ENCODE measurements at places on chromosomes 3 and 15. TPM values are rescaled to one million over a fixed set of nuclear protein-coding genes. Genes with fewer than 3 reads are reported as not detected.

DNA sequence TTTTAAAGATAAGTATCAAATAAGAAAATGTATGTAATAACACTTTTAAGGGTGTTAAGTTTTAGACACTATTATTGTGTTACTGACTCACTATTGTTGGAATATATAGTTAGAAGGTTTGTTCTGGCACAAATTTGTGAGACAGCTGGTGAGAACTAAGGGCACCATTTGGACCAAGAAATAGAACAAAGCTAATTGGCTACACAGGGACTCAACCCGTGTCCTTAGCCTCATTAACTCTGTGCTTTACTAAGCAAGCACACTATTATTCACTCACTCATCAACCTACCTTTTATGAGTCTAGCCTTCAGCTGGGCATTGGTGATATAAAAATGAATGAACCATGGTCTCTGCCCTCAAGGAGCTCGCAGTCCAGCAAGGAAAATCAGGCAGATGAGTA lies 4.1 kb upstream of the UNC13C start:
- no peak for DNase-seq

Gene PAK6
- polyA plus RNA-seq, result not detected

GRCh38 chr3:24650839-24651238 lies 156.2 kb upstream of the THRB start:
- no peak for DNase-seq

- DNase-seq, result peak; percentile 30
Measured at GRCh38 chr3:73710340-73710739, 85.6 kb upstream of the PDZRN3 start.

Gene COL6A5
- not detected for polyA plus RNA-seq

DNA sequence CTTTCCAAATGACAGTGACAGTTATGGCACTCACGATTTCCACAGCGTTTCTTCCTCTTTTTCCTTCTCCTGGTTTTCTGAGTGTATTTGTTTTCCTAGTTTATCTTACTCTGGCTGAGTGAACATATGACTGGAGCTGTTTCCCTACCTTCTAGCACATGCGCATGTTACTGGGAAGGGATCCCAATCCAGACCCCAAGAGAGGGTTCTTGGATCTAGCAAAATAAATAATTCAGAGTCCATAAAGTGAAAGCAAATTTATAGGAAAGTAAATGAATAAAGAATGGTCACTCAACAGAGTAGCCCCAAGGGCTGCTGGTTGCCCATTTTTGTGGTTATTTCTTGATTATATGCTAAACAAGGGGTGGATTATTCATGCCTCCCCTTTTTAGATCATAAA lies 23.8 kb downstream of the METTL6 start:
- DNase-seq, result no peak

DNA sequence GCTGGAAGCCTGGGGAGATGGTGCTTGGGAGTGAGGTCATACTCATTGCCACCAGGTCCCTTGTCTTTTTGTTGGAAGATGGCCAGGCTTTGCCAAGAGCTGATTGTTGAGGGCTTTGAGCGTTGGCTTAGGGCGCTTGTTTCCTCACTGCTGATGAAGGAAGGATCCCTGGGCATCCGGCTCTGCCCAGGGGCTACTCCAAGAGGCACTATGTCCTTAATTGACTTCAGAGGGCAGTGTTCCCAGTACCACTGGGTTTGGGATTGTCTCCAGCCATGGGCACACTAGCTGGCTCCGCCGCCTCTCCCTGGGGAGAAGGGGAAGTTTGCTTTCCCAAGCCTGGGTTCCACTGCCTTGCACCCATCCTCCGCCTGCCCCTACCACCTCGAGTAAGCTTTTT lies 57.2 kb upstream of the RGMA start:
- DNase-seq, result no peak

- DNase-seq, result no peak
Measured at GRCh38 chr3:10726787-10727186, 89.2 kb upstream of the SLC6A11 start.

Gene DAPK2
- polyA plus RNA-seq, result 5.8 TPM

GRCh38 chr15:77826006-77826695 lies 193.4 kb upstream of the LINGO1 start:
- no peak for DNase-seq

GRCh38 chr3:113132571-113132996 lies 78.8 kb upstream of the BOC start:
- peak; percentile 68 for DNase-seq

DNA sequence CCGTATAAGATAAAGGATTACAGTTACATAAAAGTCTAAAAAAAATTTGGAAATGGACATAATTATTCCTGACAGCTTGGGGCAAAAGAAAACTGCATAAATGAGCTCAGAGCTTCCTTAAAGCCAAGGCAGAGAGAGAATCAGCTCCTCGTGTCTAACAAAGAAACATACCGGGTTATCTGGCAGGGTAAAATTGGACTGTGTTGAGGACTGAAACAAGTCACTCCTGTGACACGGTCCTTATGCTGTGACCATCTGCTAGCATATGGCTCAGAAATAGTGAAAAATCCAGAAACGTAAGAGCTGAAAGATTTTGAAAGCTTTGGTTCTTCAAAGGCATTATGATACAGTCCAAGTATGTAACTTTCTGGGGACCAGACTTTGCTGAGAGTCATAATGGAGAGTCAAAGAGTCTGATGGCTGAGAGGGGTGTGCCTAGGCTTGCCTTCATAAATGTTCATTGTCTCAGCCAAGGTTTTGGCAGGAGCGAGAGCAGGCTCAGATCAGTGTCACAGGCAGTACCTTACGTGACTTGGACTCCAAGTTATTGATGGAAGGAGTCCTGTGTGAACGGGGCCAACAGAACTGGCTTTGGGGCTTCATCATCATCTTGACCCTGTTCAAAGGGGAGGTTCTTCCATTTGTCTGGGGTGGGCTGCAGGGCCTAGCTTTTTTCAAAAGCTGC lies 12.5 kb downstream of the MAP6D1 start:
- no peak for DNase-seq

DNA sequence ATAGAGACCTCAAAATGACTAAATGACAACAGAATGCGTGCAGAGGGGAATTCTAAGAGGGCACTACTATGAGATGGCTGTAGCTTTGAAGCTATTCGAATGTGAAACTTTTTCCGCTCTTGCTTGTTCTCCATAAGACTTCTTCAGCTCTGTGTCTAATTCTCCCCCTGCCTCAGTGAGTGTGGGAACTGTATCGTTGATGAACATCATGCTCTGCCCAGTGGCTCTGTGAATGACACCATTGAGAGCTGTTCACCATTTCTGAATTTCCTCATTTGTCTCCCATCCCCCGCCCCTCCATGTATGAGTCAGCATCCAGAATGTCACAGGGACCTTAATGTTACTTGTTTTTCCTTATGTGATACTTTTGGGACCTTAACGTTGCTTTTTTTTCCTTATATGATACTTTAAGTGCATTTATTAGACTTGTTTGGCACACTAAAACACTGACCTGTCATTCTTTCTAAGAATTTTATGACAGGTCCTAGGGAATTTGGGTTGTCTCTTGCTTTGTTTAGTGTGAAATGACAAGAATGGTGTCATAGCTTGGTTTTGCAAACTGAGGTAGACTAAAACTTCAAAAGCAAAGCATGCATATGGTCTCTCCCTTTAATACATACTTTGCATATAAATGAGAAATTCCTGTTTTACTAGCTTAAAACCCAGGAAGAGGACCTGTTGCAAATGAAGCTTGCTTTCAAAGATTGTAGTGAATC lies 99.6 kb downstream of the FNDC3B start:
- DNase-seq, result peak; percentile 56

DNA sequence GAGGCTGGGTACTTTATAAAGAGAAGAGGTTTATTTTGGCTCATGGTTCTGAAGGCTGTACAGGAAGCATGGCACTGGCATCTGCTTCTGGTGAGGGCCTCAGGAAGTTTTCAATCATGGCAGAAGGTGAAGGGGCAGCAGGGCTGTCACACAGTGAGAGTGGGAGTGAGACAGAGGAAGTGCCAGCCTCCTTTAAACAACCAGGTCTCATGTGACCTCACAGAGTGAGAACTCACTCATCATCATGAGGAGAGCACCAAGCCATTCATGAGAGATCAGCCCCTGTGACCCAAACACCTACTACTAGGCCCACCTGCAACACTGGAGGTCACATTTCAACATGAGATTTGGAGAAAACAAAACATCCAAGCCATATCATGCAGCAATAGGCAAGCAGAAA lies 9.3 kb upstream of the RFTN1 start:
- DNase-seq, result no peak

- peak; percentile 74 for DNase-seq
Measured at GRCh38 chr15:74134387-74135027, 4.1 kb downstream of the ISLR2 start.

- no peak for DNase-seq
Measured at GRCh38 chr3:6039971-6040370, 820.9 kb upstream of the GRM7 start.

Gene LRRC31
- polyA plus RNA-seq, result not detected

GRCh38 chr15:88470625-88471372 lies 3.3 kb downstream of the MRPS11 start:
- no peak for DNase-seq

DNA sequence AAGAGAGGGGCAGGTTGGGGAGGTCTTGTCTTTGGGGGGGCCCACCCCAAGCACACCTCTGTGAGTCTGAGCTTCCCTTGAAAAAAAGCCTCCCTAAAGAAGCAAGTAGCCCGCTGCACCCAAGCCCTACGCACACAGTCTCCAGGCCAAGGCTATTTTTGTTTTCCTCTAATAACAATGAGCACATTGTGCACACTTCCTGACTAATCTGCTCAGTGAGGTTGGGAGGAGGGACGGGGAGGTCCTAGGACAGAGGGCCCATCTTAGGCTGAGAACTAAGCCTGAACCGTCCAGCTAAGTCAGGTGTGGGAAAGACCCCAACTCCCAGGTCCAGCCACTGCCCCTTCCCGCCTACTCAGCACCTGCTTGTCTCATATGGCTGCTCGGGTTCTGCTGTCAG lies 87.2 kb downstream of the HMG20A start:
- peak; percentile 76 for DNase-seq

DNA sequence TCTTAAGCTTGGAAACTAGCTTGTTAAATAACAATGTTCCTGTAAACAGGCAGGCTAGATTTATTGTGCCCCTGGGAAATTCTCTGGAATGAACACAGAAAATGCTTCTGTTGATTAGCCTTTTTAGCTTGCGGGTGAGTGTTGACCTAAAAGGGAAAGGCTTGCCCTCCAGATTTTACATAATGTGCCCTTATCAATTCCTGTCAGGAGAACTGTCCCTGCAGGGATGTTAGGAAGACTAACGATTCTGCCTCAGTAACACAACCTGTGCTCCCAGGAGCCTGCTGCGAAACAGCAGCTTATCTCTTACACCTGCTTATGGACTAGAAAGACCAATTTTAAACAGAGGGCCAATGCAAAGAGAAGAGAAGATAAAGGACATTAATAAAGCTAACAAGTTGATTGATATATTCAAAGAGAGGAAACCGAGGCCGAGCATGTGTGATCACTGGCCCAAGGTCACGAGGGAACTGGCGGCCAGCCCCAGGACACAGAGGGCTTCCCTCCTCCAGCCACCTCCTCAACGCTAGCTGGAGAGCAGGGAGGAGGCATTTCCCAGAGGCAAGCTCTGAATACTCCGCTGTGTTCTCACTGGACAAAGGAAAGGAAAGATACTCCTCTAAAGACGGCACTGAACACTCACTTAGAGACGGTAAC lies 48.4 kb upstream of the TJP1 start:
- DNase-seq, result no peak

DNA sequence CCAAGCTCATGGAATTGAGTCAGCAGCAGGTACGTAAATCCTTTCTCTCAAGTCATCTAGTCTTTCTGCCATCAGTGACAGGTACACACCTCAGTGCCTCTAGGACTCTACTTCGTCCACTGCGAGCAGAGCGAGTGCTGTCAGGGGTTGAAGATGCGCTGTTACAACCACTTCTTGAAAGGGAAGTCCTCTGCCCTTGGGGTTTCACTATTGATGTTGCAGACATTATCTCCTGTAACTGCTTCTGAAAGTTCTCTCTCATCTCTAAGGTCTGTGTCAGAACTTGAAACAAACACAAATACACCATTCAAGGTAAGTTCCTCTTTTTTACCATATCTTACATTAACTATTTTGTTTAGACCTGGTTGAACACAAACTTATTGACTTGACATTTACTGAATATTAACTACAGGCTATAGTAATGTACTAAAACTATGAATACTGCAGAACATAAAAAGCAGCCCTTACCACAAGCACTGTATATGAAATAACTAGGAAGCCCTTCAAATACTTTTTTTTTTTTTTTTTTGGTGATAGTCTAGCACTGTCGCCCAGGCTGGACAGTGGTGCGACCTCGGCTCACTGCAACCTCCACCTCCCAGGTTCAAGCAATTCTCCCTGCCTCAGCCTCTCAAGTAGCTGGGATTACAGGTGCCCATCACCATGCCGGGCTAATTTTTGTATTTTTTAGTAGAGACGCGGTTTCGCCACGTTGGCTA lies 41.5 kb downstream of the TOPBP1 start:
- DNase-seq, result no peak

Gene TMEM108
- polyA plus RNA-seq, result not detected

Gene TNNC1
- not detected for polyA plus RNA-seq

- DNase-seq, result peak; percentile 58
Measured at GRCh38 chr3:42572278-42572677, 9.5 kb downstream of the SEC22C start.

Gene FSD2
- 0.04 TPM for polyA plus RNA-seq

Gene UCN2
- 0.25 TPM for polyA plus RNA-seq

DNA sequence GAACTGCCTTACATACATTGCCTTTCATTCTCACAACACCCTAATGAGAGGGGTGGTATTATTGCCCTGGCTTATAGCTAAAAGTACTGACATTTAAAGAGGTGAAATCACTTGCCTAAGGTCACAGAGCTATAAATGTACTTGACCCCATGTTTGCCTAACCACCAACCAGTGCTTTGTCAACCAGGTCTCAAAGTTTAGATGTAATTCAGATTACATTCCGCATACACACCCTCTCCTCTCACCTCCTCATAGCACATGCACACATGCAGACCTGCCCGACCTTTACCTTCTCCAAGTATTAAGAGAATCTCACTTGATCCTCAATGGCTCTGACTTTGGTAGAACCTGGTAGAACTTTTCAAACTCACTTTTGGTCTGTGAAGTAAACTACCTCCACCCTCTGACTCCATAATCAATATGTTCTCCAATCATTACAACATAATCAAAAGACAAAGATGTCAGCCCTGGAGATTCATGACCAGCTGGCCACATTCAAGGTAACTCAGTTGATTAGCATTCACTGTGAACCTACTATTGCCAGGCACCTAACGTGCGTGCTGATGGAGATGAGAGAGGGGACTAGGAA lies 63.2 kb upstream of the HES1 start:
- no peak for DNase-seq

DNA sequence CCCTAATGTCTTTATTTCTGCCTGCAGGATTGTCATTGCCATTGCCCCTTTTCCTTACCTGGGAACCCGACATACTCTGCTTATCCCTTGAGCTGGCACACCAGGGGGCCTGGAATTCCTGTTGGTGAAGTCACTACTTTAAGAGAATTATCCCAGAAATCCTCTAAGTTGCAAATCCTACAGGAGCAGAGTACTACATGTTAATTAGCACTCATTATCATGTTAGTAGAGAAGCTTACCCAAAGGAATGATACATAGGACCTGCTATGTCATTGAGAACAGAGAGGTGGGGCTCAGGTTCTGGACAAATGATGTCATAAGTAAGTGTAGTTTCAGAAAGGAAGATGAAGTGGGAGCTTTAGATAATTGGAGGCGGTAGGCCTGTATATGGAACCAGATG lies 27.4 kb downstream of the SCG5 start:
- peak; percentile 44 for DNase-seq
